Anterior cingulate cortex (tissue), 58 donors: ENCODE measurements at places on chromosomes 3 and 15.

DNA sequence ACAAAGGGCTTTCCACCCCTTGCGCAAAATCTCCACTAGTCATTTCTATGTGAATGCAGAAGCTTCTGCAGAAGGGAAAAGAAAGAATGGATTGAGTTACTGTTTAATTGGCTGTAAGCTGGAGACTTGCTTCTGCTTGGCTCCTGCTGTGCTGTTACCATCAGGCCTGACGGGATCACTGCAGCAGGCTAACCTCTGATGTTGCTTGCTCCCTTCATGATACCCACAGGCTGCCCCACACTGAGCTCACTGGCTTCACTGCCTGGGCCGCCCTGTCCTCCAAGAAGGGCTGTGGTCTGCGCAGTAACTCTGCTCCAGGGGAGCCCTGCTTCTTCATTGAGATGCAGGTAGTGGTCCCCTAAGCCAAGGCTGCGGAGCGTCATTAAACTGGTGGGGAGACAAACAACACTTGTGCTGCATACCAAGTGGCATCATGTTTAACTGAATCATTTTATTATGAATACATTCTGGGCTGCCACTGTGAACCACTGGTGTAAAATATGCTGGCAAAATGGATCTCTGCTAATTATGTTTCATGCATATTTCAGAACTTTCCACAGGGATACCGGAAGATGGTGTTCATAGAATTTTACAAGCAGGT lies 78.6 kb downstream of the WDR49 start:
- DNase-seq = peak; percentile 33

DNA sequence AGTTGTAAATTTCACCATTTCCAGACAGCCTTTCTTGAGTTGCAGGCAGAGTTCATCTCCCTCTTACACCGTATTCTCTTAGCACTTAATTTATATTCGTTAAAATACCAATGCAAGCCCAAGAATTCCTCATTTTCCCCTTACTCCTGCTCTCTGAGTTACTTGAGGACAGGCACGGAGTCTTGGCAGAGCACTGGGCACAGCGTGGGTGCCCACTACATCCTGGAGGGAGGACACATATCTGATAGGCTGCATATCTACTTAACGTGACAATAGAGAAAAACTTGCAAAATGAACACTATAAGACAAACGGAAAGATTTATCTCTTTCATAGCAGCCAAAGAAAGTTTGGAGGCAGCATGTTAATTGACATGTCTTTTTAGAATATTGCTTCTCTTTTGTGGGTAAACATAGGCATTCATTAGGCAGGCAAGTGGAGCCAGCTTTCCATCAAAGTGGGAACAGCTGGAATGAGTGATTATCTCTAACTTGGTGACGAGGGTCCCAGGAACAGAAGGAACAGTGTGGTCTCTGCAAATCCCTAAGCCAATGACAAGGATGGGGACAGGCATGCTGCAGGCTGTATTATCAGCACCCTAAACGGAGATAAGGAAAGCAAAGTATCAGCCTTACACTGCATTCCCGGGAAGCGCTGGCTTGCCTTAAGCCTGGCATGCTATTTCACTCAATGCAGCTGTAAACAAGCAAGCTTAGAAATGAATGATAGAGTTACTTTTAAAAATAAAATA lies 116.5 kb downstream of the RTP4 start:
- DNase-seq = no peak

GRCh38 chr3:190521998-190522397 lies 8.1 kb downstream of the IL1RAP start:
- no peak for DNase-seq

GRCh38 chr15:41484937-41485625 lies 8.6 kb upstream of the ITPKA start:
- no peak for DNase-seq

- DNase-seq = no peak
Measured at GRCh38 chr3:69764861-69765260, 25.6 kb downstream of the MITF start.

DNA sequence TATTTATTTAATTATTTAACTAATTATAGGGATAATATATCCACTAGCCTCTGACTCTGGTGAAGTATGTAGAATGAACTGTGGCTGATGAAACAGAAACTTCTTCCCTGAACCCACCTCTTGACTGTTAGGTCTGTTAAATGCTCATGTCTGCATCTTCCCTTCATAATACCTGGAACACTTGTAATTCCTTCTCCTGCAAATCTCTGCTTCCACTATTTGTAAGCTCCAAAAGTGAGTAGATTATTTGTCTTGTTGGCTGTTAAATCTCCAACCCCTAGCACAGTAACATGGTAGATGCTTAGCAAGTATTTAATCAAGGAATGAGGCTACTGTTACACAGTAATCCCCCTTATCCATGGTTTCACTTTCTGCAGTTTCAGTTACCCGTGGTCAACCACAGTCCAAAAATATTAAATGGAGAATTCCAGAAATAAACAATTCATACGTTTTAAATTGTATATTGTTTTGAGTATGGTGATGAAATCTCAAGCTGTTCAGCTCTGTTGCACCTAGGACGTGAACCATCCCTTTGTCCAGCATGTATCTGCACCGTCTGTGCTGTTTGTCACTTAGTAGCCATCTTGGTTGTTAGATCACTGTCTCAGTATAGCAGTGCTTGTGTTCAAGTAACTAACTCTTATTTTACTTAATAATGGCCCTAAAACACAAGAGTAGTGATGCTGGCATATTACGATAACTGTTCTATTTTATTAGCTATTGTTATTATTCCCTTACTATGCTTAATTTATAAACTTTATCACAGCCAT lies 5.7 kb downstream of the TTBK2 start:
- no peak for DNase-seq

- DNase-seq = no peak
Measured at GRCh38 chr3:110518031-110518430, 553.6 kb upstream of the NECTIN3 start.
